ENCODE measurements at places on chromosomes 2 and 18.

GRCh38 chr18:32469190-32469651 is 1.5 kb downstream of the GAREM1 start:
- DNase-seq, result peak; percentile 41

DNA sequence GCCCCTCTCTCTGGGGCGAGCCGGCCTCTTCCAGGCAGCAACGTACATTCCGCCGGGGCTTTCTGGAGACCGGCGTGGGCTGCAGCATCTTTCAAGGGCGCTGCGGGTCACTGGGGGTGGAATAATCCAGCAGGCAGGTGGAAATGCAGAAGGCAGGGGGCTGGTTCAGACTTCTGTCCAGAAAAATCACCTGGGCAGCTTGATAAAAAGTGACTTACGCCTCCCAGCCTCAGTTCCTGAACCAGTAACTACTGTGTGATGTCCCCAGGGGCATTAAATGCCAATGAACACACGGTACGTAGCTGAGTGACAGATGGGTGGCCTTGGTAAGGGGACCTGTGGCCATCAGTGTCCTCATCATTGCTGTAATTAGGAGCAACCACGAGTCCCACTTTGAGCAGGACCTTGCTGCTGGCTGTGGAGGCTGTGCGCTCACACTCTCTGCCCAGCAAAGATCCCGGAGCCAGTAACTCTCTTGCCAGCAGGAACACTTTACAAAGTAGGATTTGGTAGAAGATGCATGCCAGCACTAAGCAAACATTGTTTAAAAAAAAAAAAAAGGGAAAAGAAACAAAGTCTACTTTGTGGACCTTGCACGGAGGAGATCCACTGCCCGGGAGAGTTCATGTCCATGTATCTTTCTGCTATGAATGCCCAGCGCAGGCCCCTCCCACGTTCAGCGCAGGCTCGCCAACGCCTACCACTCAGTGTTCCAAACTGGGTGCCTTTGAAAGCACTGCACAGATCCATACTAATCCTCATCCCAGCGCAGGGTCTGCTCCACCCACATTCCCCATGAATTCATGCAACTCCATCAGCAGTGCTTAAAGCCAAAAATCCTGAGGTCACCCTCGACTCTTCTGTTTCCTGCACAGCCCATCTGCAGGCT is 177.3 kb downstream of the HDAC4 start:
- no peak for DNase-seq

- DNase-seq, result no peak
These were observed 131.2 kb upstream of the TTC27 start for GRCh38 chr2:32496662-32497061.

DNA sequence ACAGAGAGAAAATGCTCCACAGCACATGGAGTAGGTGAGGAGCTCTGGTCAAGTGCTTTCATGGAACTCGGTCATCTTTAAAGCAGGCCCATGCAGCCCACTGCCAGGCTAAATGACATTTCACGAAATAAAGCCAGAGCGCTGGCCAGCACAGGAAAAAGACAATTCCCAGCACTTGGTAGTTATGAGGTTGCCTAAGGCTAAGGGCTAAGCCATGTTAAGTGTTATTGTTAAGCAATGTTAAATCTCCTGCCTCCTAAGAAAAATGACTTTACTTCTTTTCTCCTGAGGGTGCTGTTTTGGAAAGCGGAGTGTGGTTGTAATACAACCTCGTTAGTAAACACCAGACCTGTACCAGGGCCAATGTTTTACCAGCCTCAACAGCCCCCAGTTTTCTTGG is 125.9 kb upstream of the NRP2 start:
- no peak for DNase-seq

DNA sequence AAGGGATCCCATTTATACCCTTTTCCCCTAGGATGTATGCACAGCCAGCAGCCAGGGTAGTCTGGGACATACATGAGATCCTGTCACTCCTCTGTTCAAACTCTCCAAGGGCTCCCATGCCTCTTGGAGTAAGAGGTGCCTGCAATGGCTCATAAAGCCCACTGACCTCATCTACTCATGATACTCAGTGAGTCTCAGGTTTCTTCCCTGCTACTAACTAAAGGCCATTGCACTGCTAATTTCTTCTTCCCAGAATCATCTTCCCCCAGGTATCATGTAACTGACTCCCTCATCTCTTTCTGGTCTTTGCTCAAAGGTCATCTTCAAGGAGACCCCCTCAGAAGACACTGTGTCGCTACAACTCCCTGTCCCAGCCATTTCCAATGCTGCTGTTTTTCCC is 68.2 kb downstream of the CCBE1 start:
- no peak for DNase-seq

DNA sequence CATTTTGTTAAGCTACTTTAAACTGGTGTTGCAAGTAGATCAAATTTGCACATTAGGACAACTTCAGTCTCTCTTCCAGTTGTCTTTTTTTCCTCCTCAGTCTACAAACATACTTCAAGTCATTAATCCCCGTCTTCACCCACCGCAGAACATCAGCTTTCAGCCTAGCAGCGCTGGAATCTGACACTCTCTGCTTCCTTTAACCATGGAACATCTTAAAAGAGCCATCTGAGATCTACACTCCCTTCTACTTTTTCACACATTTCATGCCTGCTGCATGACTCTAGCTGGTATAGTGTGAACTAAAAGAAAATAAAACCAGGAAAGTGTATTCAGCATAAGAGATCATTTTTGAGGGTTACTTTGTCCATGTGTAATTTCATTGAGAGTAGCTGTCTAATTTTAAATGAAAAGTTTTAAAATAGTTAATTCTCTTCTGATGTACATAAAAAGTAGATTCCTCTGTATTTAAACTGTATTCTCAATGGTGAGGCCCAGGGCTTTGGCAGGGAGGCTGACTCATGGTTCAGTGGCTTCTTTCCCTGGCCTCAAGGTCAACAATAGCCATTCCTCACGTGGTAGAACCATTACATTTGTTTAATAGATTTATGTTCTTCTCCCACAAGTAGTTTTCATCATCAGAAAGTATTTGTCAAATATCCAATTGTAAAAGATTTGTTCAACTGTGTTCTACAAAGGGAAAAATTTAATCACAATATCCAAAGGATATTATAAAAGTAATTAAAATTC is 16.5 kb downstream of the SGPP2 start:
- DNase-seq, result no peak

- no peak for DNase-seq
These were observed 5.7 kb downstream of the SCN3A start for GRCh38 chr2:165198181-165198580.

DNA sequence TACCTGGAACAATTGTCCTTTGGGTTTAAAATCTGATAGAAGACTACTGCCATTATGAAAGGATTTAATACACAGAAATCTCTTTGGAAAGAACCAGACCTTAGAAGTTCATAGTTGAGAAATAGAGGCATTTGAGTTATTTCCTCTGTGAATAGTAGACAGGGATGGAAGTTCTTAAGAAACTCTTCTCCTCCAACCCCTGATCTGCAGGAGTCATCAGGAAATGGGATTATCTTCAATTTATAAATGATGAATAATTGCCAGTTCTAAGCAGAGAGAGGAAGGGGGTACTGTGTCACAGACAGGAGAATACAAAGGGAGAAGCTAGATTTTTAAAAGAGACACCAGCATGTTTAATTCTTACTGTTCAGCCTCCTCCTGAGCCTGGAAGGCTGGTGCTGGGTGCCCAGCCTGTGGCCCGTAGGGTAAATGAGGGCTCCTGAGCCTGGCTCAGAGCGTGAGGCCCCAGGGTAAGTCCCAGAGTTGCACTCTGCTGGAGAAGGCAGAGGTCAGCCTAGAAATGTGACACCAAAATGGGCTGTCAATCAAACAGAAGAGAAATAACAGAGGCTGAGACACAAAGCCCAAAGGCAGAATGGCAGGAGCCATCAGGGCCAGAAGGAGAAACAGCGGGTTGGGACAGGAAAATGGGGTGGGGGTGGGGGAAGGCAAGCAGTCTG is 58.2 kb upstream of the PKDCC start:
- DNase-seq, result no peak

DNA sequence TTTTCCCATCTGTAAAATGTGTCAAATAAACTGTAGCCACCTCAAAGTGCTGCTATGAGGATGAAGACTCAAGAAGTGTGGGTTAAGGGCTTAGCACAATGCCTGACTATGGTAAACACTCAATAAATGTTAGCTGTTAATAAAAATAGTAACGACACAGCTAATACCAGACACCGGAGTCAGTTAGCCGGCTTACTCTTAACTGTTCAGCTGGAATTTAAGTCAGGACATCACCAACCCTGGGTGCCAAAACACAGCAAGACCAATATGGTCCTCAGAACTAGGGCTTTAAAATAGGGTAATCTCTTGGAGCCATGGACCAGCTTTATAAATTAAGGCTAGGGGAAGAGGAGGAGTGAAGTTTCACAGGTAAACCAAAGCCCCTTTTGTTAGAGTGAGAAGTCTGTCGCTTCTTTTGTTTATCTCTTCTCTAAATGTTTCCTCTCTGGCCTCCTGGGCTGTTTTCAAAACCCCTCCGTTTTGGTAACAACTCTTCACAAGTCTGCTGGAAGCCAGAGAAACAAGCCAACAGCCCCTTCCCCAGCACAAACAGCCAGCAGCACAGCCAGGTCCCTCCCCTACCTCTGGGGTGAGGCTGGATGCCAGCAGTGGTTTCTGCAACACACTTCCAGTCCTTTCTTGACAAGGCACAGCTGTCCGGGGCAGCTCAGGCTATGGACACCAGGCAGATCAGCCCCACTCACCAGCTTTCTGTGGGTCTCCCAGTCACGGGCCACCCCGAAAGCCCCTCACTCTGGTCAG is 13.8 kb upstream of the FZD7 start:
- DNase-seq, result no peak

DNA sequence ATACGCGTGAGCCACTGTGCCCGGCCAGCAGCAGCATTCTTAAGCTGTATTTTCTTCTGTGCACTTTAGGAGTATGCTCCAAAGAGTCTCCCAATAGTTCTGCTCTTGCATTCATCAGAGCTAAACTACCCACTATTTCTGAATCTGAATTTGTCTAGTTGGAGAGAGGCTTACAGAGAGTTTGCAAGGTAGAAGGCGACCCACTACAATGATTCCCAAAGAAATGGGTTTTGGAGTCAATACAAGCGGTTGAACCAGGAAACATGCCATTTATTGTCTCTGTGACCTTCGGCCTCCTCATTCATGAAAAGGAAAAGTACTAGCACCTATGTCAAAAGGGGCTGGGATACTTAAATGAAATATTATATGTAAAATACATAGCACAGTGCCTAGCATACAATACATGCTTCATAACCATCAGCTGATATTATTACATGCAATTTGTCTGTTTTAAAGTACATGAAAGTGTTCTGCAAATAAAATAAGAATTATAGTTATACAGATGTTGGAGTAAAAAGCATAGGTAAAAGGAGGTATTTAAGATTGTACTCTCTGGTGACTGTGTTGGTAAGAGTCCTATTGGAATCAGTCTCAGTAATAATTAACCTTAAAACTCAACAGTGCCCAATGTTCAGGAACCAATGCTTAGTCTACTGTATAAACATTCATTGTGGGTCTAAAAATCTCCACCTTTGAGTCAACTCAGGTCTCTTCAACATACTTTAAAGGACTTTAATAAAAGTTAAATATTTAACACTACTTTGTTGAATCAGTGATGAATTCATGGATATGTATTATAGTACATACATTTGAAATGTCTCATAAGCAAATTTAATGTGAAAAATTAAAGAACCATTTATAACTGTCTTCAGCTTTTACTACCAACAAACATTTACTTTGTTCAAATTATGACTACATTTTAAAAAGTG is 89.8 kb upstream of the GRB14 start:
- no peak for DNase-seq

GRCh38 chr2:209808521-209808920 is 36.9 kb downstream of the UNC80 start:
- no peak for DNase-seq

DNA sequence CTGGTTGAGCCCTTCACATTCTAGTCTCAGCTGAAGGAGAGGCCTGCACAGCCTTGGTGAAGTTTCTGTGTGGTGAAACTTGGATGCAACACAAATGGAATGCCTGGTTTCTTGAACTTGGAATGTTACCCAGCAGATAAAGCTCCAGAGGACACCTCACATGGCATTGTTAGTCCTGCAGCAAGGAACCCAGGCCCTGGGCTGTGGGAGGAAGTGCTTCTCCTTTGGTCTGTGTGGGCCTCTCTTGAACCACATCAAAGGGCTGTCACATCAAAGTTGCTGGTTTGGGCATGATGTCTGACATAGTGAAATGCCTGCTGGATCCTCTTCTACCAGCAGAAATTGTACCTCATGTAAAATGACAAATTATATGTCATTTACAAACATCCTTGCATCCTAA is 198.5 kb downstream of the FHOD3 start:
- no peak for DNase-seq

DNA sequence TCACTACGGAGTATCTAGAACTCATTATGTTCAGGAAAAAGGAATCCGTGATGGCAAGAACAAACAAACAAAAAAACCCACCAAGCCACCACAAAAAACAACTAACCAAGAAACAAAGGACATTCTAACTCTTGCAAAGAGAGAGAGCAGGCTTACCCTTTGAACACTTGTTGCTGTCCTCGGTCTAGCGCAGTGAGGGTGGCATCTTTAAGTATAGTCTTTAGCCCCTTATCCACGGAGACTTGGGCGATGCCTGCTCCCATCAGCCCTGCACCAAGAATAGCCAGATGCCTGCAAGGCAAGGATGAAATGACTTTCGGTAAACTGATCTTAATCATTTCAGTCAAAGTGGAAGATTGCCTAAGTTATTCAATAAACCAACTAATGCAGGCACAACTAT is 31.0 kb downstream of the GAREM2 start:
- DNase-seq, result no peak

GRCh38 chr2:212975333-212975732 is 176.1 kb downstream of the IKZF2 start:
- DNase-seq, result peak; percentile 4

Measured in bronchial epithelial cell (primary cell).